ENCODE measurements at places on chromosomes 7 and 10. TPM values are rescaled to one million over a fixed set of nuclear protein-coding genes. Genes with fewer than 3 reads are reported as not detected.

DNA sequence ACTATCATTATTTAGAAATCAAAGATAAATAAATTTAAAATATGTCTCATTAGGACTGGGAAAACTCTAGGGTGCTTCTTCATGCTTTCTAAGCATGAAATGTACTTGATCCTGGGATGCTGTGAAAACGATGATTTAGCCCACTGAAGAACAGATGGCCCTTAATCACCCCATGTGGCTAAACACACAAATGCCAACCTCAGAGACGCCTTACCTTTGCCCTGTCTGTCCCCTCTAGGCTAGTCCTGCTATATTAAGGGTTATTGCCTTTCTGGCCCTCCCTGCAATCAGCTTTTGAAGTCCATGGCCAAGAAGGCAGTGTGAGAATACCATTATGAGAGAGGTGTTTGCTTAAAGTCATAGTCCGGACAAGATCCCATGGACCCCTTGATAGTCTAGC lies 217.2 kb downstream of the TWIST1 start:
- no peak for DNase-seq

GRCh38 chr7:107405559-107405958 lies 64.3 kb upstream of the GPR22 start:
- no peak for DNase-seq

- peak; percentile 3 for DNase-seq
Observed at GRCh38 chr10:17854044-17854652, 45.0 kb downstream of the MRC1 start.

GRCh38 chr10:52865213-52865612 lies 92.6 kb upstream of the MBL2 start:
- DNase-seq, result no peak

Gene FAM20C
- total RNA-seq, result 143 TPM

Data from M059J (cell line).